Stimulated activated CD4-positive, alpha-beta T cell treated with anti-CD3 and anti-CD28 coated beads, Interleukin-1b, Interleukin-23, amount 100 ng/mL, for 48 hours (primary cell): ENCODE measurements at places on chromosomes 12 and 14.

- no peak for DNase-seq
Measured at GRCh38 chr12:71661977-71662530, 1.6 kb downstream of the ZFC3H1 start.

DNA sequence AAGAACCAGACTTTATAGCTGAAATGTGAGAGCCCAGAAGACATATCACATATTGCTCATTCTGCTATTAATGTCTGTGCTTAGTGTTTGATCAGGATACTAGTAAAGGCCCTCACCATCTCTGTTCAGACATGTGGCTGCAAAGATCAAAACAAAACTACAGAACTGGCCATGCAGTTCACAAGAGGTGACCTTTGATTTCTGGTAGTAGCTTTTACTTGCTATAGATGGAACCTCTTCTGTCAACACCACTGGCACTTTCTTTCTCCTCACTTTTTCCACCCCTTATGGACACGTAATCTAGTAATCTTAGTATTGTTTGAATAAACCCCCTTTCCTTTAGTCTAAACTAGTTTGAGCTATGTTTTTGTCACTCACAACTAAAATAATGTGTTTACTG lies 214.8 kb downstream of the EPS8 start:
- no peak for DNase-seq

DNA sequence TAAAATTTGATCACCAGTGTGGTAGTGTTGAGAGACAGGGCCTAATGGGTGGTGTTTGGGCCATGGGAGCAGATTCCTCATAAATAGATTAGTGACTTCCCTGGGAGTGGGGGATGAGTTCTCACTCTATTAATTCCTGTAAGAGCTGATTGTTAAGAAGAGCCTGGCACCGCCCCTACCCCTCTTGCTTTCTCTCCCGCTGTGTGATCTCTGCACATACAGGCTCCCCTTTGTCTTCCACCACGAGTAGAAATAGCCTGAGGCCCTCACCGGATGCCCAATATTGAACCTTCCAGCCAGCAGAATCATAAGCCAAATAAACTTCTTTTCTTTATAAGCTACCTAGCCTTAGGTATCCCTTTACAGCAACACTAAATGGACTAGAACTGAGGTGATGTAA lies 31.9 kb upstream of the CAND1 start:
- no peak for DNase-seq

DNA sequence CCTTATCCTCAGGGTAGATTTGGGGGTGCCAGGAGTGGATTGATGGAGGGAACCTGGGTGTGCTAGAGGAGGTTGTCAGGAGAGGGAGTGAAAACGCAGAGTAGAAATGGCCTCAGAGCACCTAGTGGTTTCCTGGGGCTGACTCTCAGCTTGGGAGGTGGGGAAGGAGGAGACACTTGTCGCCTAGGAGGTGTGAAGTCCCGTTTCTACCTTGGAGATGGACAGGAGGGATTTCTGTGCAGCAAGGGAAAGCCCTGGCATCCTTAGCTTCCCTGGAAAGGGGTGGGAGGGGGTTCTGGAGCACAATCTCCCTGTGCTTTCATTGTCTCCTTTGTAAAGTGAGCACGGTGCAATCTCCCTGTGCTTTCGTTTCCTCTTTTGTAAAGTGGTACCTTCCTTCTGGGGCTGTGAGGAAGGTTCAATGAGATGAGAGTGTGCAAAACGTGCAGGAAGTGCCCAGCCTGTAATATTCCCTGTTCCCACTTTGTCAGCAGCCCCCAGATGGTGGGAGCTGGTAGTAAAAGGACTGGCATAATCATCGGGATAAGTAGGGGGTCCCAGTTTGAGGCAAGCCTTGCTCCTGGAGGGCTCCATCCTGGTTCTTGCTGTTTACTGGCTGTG lies 1.6 kb downstream of the OAS3 start:
- DNase-seq: no peak

DNA sequence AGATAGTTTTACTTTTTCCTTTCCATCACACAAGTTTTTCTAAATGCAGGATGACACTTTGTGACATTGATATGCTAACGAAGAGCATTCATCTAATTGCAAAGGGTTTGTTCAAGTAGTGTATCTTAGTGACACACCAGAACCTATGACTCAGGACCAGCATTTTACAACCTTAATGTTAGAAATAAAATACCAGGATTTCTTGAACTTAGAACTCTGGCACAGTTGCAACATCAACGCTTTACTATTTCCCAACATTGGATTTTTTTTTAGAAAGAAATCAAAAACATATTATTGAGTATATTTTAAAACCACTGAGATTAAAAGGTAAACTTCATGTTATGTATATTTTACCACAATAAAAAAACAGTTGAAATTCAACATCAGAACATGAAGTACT lies 17.9 kb upstream of the PLEKHG6 start:
- no peak for DNase-seq

DNA sequence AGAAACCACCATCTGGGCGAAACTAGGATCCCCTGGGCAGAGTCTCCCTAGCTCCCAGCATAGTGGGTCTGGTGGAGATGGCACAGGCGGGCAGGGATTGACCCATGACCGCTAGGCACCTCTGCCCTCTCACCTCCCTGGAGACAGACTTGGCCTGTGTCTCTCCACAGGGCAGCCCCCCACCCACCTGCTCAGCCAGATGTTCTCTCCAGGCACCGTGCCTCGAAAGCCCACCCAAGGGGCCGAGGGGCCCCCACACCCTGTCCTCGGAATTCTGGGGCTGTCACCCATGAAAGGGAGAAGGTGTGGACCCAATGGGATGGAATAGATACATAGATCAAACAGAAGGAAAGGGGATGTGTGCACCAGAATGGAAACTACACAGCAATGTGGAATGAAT lies 229.1 kb upstream of the RTL1 start:
- no peak for DNase-seq

DNA sequence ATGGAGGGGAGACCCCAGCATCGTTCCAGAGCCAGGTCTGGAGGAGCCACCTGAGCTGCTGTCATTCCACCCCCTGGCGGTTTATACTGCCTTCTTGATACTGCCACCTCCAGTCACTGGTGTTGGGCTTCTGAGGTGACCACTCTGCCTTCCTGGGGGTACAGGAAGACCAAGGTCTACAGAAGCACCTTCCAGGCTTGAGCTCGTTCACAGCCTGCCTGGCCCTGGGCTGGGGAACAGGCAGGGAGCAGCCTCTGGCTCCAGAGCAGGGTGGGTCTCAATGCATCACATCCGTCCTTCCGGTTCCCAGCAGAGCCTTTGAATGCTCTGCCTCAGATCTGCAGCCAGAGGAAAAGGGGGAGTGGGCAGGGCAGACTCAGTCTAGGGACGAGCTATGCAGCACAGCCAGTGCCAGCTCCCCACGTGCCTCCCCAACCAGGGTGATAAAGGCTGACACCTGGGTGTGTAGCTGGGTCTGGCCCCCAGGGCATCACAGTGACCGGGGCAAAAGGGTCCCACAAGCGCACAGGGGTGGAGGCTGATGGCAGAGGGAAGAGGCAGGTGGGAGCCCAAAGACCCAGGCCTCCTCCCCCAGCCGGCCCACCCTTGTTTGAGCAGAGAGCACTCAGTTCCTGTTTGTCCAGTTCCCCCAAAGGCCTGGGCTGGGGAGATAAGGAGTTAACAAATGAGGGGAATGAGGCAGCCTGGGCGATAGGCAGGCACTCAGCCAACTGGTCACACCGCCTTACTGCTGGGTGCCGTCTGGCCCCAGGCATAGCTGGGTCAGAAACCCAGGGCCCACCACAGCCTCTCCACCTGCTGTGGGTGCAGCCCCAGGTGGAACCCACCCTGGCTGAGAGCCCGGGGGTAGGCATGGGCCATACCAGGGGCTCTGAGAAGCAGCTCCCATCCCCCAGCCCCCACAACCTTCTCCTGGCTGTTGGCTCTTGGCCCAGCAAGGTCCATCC lies 17.1 kb downstream of the DEGS2 start:
- no peak for DNase-seq

GRCh38 chr12:128619263-128619662 lies 204.5 kb downstream of the SLC15A4 start:
- no peak for DNase-seq

DNA sequence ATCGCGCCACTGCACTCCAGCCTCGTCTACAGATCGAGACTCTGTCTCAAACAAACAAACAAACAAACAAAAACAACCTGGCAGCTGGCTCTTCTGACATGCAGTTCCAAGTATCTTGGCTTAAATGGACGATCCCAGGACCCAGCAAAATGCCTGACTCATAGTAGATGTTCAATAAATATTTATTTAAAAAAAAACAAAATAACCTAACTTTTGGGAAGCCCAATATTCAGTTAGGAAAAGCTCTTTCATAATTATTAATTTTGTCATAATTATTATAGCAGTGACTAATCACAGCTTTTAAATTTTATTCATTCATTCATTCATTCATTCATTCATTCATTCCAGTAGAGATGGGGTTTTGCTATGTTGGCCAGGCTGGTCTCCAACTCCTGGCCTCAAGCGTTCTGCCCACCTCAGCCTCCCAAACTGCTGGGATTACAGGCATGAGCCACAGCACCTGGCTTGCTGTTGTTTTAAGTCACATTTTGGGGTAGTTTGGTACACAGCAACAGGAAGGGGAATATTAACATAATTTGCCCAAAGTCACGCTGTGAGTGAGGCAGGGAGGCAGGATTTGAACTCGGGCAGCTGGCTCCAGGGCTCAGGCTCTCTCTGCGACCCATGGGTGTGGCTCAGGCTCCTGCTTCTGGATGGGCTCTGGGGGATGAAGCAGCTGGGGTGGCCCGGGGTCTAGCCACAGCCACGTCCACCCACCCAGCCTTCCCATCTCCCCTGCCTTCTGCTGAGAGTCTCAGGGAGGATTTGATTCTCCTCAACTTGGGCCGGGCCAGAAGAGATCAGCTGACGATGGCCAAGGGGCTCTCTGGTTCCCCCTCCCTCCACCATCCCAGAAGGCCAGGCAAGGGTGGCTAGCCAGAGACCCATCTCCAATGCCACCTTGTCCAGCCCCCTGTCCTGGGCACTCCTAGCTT lies 2.4 kb downstream of the SDS start:
- DNase-seq: no peak

DNA sequence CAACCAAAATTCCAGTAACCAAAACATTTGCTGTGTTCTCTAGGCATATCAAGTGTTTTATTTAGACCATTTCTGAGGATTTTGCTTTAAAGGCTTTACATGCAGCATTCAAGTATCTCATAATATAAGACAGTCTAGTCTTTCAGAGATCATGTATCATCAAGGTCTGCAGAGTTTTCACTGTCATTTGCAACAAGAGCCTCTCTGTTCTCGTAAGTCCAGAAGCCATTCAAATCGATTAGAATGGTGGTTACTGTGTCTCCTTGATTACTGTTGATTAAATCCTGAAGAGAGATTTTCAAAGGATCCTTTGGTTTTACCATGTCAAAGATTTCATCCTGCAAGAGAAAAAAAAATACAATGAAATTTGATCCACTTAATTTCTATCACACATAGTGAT lies 36.3 kb downstream of the PPP2R3C start:
- no peak for DNase-seq
